Upper lobe of right lung (tissue), 1 donor: ENCODE measurements at places on chromosomes 1 and 21. TPM values are rescaled to one million over a fixed set of nuclear protein-coding genes. Genes with fewer than 3 reads are reported as not detected.

The GJA4 gene
- total RNA-seq = 20.0 TPM

The F3 gene
- total RNA-seq = 113 TPM

DNA sequence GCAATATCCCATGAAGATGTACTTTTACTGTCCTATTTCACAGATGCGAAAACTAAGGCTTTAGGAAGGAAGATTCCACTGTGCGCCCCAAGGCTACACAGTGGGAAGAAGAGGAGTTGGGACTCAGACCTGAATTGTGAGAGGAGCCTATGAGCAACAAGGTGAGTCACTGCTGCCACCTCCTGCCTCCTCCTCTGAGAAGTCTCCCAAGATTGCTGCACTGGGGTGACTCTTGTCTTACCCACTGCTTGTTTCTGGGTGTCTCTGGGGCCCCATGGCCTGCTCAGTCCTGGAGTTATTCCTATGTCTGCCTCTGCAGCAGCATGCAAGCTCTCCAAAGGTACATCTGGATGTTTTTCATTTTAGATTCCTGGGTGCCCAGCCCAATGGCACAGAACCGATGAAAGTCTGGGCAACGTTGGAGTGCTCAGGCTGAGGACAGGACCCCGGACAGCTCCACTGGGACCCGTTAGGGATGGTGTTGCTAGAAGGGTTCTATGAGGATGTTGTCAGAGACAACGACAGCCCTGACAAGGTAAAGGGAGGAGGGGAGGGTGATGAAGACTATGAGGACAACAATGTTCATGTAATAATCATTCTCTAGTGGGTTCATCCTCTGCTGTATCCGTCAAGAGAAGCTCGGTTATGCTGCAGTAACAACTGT is 11.0 kb upstream of the C1QA start:
- DNase-seq = no peak

- no peak for DNase-seq
These were observed 1.3 kb upstream of the HMGN2 start for GRCh38 chr1:26470878-26471497.

- no peak for DNase-seq
These were observed 275.5 kb upstream of the RUNX1 start for GRCh38 chr21:35324372-35325220.

- no peak for DNase-seq
These were observed 61.4 kb downstream of the CD247 start for GRCh38 chr1:167456926-167457325.
